ENCODE measurements at places on chromosomes 5 and 9.

- peak; percentile 77 for DNase-seq
Observed at GRCh38 chr5:176151281-176151680, 86.9 kb upstream of the SIMC1 start.

DNA sequence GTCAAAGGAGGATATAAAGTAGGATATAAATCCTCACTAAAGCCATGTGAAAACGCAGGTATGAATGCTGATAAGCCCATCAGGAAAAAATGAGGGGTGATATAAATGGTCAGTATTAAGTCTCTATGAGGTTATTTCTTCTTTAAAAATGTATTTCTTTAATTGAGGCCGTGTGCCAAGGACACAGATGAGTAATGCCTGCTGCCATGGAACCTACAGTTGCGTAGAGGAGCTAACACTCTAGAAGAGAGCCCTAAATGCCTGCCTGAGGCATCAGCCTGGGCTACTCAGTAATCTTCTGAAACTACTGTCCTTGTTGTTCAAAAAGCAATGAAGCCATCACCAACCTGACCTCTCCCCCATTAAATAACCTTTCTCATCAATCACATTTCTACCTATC is 84.9 kb downstream of the KLHL3 start:
- no peak for DNase-seq

DNA sequence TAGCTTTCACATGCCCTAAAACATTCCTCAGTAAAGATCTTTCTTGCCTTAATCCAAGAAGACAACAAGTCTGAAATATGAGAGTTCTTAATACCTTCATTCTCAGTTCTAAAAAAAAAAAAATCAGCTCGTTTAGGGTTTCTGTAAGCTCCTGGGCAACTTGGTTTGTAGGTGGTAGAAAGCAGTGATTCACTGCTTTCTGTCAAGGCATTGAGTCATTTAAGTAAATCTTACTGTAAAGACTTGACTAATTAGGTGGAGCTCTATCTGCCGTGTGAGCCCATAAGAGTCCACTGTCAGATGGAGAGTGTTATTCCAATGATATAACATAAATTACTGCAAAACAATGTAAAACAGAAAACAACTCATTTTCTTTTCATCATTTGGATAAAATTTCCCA is 56.1 kb upstream of the MAST4 start:
- no peak for DNase-seq

DNA sequence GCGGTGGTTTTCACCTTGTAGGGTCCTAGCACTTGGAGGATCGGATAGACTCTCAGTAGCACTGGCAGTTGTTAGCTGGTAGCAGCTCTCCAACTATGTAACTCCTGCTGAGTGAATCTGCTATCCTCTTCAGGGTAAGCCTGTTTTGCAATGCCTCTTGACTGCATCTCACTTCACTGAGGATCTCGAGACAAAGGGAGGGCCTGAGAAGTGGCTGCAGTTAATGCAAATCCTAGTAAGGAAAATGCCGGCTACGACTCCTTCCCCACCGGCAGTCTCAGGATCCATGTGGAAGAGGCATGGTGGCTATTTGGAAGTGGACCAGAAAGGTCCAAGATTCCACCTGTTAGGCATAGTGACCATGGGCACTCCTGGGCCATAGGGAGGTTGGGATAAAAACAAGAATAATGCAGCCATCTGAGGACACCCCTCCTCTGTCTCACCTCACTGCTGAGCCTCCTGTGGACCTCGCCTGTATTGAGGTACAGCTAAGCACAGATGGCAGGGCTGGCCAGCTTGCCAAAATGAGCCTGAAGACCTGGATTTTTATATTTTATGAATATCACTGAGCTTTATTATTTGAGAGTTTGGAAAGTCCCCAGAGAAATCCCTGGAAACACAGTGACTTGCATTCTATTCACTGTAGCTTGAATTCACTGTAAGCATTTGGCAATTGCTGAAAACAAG is 146.0 kb downstream of the LIFR start:
- DNase-seq, result no peak

DNA sequence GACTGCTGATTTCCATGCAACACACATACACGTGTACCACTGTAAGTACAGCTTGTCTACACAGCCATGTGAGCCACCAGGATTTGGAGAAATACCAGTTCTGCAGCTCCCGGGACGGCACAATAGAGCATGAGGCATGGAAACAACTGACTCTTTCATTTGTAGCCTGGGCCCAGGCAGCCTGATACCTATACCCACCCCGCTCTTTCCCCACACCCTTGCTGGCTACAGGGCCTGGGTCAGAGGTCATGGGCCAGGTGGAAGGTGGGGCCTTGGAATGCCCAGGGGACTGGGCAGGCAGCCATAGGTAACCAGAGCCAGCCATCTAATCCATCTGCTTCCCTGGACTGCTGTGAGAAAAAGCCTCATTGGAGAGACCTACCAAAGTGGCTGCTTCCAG is 39.0 kb upstream of the ZSWIM6 start:
- DNase-seq, result no peak

All from fibroblast of skin of right quadriceps (primary cell).